Vagina (tissue), 2 donors: ENCODE measurements at places on chromosomes 6 and 20. TPM values are rescaled to one million over a fixed set of nuclear protein-coding genes. Genes with fewer than 3 reads are reported as not detected.

The PTK6 gene
- total RNA-seq: 25.8 TPM

The MAS1 gene
- 0.49 TPM for total RNA-seq

The CST5 gene
- not detected for total RNA-seq

The CAPN11 gene
- total RNA-seq: 2.0 TPM

The LPIN3 gene
- 82.3 TPM for total RNA-seq

The SLC52A3 gene
- 1.7 TPM for total RNA-seq

The SIM1 gene
- total RNA-seq: not detected

The SLC35D3 gene
- not detected for total RNA-seq

The SLC2A10 gene
- total RNA-seq: 21.6 TPM

The OR2B6 gene
- not detected for total RNA-seq

The PSORS1C1 gene
- 9.6 TPM for total RNA-seq

The SLC32A1 gene
- total RNA-seq: not detected

The SUMO4 gene
- total RNA-seq: 3.9 TPM
